Activated naive CD4-positive, alpha-beta T cell (primary cell): ENCODE measurements at places on chromosomes 7 and 10.

DNA sequence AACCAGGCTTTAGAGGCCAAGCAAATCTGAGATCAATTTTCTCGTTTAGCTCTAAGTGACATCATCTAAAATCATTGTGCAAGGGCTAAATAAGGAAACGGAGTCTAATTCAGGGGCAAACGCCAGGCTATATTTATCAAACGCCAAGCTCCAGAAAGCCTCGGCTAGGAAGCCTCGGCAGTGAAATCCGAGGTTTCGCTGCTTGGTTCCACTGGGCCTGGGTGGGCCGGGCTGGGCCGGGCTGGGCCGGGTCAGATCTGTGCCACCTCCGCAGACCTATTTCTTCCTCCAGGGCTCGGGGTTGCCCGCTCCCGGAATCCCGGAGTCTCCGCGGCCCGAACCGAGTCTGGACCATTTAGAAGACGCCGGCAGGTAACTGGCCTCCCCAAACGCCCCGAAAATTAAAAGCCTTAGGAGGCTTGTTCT lies 459 bp upstream of the FEZF1 start:
- no peak for DNase-seq

- no peak for DNase-seq
These were observed 550.2 kb downstream of the KCNMA1 start for GRCh38 chr10:77087366-77087765.

GRCh38 chr7:89316584-89317251 lies 521.2 kb upstream of the TEX47 start:
- no peak for DNase-seq

DNA sequence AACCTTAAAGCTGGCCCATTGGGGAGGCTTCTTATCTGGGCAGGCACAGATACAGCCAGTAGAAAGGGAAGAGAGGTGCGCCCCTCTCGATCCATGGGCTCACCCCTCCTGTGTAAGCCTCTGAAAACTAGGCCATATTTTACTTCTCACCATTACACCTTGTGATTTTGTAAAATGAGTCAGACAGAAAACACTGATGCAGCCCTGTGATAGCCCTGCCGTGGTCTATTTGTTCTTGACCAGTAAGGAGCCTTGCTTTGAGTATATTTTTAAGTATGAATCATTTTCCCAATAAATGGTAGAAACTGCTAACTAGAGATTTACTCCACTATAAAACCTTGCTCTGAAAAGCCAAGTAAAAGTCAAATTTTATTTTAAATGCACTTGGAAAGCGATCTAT lies 329.8 kb upstream of the MBL2 start:
- DNase-seq = no peak

GRCh38 chr10:84230359-84230758 lies 5.0 kb upstream of the LRIT2 start:
- DNase-seq = no peak

DNA sequence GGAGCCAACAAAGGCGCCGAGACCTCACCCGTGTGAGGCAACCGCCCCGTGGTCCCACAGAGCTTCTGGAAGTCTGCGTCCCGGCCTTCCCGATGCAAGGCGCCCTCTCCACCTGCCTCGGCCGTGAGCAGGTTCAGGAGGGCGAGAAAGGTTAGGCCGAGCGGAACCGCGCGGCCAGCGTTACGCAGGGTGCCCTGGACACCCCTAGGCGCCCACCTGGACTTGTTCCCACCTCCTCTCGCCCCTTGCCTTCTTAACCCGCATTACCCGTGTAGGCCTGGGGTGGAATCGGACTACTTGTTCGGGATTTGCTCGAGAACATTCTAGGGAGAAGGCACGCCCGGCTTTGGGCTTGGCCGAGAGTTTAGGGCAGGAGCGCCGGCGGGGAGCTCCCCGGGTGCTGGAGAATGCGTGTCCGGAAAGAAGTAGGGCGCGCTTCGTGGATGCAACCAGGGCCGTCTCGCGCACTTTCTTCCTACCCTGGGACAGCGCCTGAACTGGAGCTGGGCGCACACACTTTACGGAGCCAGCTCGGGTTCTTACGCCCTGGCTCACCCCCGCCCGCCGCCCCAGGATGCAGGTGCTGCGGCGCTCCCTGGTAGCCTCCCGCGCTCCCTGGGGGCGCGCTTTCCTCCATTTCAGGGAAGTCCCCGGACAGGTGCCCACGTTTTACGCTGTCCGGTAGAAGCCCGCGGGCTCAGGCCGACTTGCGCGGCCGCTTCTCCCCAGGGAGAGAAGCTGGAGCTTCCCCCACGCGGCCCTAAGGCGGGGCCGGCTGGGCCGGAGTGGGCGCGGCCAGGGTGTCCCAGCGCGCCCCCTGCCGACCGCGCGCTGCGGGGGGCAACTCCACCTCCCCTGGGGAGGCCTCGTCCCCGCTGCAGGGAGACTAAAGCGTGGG lies 74.5 kb downstream of the INSIG1 start:
- DNase-seq = no peak

- DNase-seq = no peak
These were observed 19.4 kb downstream of the NOBOX start for GRCh38 chr7:144384071-144384470.

- DNase-seq = no peak
These were observed 212.7 kb upstream of the KCND2 start for GRCh38 chr7:120060281-120060680.

GRCh38 chr10:133456041-133456951 lies 2.6 kb downstream of the SCART1 start:
- no peak for DNase-seq

- no peak for DNase-seq
These were observed 41.5 kb downstream of the ASB4 start for GRCh38 chr7:95527033-95527775.

DNA sequence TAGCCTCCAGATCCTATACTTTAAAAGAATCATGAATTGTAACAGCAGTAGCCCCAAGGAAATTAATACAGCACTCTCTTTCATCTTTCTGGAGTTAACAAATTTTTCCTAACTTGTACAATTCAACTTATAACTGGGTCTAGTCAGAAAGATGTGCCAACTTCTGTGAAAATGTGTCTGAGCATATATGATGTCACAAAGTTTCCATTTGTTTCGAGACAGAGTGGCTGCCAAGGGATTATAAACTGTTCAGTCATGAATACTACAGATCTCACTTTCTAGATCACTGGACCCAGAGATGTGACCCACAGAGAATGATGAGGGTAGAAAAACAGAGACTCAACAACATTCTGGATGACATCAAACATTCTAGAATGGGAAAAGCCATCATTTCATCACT lies 249.2 kb upstream of the PHF14 start:
- no peak for DNase-seq
